ENCODE measurements at places on chromosomes 7 and 10.

- no peak for DNase-seq
These were observed 21.2 kb downstream of the PRKCQ start for GRCh38 chr10:6558759-6559461.

GRCh38 chr10:27911539-27911938, 87.3 kb downstream of the ODAD2 start:
- no peak for DNase-seq

- DNase-seq: no peak
These were observed 451.4 kb upstream of the VSTM2A start for GRCh38 chr7:54090652-54091213.

DNA sequence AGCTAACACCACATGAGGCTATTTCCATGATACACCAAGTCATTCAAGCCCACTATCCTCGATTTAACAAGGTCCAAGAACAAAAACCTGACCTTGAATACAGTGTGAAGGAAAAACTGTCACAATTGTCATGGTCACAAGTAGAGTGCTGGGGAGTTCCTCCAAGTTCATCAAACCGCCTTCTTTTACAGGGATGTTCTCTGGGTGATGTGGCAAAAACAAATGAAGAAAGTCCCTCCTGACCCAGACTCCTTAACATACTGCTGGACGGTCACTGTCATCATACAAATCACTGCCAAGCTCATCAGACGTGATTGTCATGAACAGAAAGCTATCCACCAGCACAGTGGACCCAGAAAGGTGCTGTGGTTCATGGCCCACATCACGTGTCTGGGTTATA, 28.9 kb downstream of the HIPK2 start:
- no peak for DNase-seq

DNA sequence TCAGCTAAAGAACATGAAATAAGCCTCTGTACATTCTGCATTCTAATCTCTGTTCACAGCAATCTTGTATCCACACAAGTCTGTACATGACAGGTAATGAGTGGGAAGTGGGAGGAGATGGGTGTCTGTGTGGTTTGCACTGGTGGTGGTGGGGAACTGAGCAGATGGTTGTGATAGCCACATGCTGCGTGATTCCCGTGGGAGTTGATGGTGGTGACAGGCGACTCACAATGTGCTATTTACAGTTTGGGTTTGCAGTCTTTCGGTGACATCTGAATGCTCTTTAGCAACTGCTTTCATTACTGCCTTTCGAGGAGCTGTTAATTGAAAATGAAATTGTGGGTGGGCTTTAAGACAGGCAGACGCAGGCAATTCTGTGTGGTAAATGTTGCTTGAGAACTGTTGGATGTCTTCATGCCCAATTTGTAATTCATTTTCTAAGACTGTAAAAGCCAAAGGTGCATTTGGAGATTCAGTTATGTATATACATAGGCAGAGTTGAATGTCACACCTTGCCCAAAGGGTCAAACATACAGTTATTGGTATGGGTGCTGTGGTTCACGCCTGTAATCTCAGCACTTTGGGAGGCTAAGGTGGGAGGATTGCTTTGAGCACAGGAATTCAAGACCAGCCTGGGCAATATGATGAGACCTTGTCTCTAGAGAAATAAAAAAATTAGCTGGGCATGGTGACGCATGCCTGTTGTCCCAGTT, 308.2 kb downstream of the AUTS2 start:
- DNase-seq: no peak

DNA sequence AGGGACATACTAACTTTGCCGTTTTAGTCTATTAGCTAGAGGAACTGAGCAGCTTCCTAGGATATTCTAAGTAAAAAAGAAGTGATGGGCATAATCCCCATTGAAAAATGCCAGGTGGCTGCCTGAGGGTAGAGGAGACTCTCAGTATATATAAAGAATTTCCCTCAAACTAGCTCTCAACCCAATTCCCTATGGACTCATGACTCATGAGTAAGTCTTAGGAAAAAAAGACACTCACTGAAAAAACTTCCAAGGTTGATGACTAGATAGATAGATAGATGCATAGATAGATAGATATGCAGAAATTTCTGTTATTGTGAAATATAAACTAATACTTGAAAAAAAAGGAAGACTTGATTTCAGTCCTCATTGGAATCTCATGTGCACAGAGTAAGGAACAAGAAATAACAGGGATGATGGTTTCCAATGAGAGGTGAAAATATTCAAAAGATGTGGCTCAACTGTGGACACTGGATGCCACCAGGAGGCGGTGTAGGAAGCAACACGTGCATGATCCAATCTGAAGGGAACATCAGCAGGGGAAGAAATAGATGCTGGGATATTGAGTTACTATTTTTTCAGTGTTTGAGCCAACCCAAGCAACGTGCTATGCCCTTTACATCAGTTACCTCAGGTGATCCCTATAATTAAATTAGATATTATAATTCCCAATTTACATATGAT, 711.0 kb upstream of the LRRTM3 start:
- no peak for DNase-seq

DNA sequence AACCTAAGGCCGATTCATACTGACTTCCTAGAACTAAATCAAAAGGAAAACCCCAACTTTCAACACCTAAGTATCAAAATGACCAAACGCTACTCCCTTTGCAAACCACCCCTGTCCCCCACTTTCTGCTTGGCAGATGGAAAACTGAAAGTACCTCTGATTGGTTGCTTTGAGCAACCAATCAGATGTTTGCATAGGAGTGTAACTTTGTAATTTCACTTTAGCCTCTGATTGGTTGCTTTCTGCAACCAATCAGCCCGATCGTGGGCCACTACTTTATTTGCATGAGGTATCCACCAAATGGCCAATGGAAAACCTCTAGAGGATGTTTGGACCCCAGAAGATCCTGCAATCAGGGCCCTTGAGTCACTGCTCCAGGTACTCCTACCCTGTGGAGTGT, 12.3 kb upstream of the SNX10 start:
- DNase-seq: no peak

GRCh38 chr10:103759100-103759781, 96.1 kb downstream of the SH3PXD2A start:
- peak; percentile 85 for DNase-seq

DNA sequence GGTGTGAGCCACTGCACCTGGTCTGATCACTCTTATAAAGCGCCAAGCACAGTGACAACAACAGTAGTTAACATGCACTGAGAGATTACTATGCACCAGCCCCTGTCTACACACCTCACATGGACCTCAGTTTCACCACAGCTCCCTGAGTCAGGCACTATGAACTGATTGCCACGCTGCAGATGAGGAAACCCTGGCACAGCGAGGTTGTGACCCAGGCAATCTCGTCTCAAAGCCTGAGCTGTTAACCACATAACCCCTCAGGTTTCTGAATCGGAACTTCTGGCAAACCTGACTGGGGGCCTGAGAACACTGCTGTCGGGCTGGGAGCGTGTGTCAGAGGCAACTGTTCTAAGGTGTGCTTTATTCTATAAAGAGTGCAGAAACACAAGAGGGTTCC, 150.8 kb downstream of the RNF216 start:
- no peak for DNase-seq

DNA sequence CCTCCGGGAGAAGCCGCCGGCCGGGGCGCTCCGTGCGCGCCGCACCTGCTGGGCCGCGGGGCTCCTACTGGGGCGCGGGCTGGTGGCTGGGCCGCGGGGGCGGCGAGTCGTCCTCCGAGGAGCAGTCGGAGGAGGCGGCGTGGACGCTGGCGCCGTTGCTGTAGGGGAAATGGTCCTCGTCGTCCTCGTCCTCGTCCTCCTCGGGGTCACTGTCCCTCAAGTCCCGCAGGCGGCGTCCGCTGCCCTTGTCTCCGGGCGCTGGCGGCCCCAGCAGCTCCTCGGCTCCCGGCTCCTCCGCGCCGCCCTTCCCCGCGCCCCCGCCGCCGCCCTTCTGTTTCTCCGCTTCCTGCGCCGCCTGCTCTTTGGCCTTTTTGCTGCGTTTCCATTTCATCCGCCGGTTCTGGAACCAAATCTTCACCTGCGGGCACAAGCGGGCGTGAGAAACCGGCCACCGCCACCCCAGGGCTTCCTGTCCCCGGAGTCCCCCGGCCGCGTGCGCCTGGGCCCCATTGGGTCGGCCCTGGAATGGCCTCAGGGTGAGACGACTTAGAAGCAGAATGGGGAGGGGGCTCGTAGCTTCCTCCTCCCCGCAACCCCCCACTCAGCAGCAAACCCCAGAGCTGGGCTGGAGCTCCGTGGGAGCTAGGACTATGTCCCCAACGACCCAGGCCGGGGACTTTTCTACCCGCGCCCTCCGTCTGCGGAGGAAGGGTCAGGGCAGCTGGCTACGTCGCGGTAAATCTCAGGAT, 4.8 kb downstream of the MNX1 start:
- DNase-seq: no peak

- no peak for DNase-seq
These were observed 421 bp downstream of the SMURF1 start for GRCh38 chr7:99143521-99143852.
